Trophoblast cell (in vitro differentiated cells and primary cell): ENCODE measurements at places on chromosomes 6 and 20.

- H3K4me1 ChIP-seq = no peaks in the 10 kb centered on the region
- no peak for DNase-seq
- H3K4me3 ChIP-seq = no peak overlapping the region
Measured at GRCh38 chr20:6480328-6481200, 286.9 kb upstream of the BMP2 start.

DNA sequence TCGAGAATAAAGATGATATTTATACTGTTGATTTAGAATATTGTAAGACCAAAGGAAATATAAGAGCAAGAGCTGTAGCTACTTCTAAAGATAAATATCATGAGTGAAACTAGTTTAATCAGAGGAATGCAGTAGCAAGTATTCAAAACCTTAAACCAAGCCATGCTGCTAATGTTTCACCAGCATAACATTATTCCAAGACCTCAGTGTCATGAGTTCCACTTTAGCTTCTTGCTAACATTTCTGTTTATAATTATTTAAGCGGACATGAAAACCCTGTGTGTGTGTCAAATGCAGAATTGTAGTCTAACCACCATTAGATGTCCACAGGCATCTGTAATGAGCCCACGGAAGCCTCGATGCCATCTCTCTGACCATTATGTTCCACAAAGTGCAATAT lies 752.6 kb upstream of the MARCKS start:
- no peak overlapping the region for H3K27ac ChIP-seq
- no peaks in the 10 kb centered on the region for H3K36me3 ChIP-seq
- H3K27me3 ChIP-seq = no peaks in the 10 kb centered on the region
- peaks cover 2% of the 10 kb centered on the region for H3K4me1 ChIP-seq

DNA sequence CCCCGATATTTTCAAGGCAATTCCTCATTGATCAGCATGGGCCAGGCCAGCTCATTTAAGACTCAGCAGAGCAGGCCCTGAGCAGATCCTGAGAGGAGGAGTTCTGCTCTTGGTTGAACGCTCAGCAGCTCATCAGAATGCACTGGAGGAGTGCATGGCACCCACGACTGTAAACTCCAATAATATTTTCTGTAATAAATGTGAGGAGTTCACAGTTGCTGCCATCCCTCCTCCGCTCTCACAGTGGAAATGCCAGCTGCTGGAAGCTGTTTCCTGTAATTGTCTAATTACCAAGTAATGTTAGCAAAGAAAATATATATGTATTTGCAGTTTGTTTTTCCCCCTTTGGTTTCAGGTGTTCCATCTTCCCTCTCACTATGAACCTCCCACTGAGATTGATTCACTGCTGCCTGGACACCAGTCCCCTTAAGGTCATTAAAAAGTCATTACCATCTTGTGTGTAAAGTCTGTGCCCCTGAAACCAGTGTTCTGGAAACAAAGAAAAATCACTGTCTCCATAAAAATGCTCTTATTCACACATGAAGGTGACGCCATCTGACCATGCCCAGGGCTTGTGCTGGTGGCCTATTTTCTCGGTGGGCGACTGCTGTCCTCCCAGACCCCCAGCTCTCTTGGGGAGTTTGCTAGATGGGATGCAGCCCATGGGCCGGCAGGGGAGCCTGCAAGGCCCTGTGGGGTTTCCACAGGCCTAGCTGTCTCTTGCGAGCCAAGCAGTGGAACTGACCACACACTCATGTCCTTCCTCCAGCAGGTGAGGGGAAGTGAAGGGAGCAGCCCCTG lies 374.2 kb downstream of the ZFAND3 start:
- no peak overlapping the region for H3K4me3 ChIP-seq
- no peak for DNase-seq
- no peaks in the 10 kb centered on the region for H3K4me1 ChIP-seq
- H3K27me3 ChIP-seq = no peaks in the 10 kb centered on the region

DNA sequence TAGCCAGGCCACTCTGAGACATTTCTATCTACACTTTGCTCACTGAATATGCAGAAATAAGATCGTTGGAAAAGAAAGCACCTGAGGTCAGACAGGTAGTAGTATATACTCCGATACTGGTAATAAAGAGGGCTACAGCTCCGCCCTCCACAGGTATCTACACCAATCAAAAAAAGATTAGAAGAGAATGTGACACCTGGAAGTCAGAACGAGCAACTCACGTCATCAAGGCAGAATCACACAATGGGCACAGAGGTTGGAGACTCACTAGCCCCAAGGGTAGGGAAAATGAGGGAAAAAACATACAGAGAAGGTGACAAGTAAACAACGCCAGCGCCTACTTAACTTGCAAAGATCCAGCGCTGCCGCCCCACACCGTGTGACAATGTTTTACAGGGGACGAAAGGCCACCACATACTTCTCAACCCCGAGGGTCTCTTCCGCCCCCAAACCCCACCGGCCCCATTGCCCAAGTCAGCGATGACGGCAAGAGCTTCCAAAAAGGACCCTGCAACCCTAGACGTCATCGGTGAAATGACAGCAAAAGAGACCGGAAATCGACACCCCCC lies 653 bp downstream of the LMBRD1 start:
- H3K36me3 ChIP-seq = peaks cover 2% of the 10 kb centered on the region
- H3K4me3 ChIP-seq = peak overlapping the region; percentile 83
- peak; percentile 84 for DNase-seq

GRCh38 chr6:17202526-17202925 lies 78.6 kb upstream of the RBM24 start:
- no peak for DNase-seq
- no peaks in the 10 kb centered on the region for H3K36me3 ChIP-seq
- H3K27ac ChIP-seq = no peak overlapping the region
